SK-N-SH (cell line): ENCODE measurements at places on chromosomes 2 and 18.

GRCh38 chr18:56000041-56000440 lies 412.0 kb upstream of the TCF4 start:
- no peak for DNase-seq

- peak; percentile 43 for DNase-seq
Measured at GRCh38 chr2:67213270-67213670, 183.9 kb upstream of the ETAA1 start.

- peak; percentile 75 for DNase-seq
Measured at GRCh38 chr2:113390124-113390849, 47.2 kb upstream of the ZNG1B start.

DNA sequence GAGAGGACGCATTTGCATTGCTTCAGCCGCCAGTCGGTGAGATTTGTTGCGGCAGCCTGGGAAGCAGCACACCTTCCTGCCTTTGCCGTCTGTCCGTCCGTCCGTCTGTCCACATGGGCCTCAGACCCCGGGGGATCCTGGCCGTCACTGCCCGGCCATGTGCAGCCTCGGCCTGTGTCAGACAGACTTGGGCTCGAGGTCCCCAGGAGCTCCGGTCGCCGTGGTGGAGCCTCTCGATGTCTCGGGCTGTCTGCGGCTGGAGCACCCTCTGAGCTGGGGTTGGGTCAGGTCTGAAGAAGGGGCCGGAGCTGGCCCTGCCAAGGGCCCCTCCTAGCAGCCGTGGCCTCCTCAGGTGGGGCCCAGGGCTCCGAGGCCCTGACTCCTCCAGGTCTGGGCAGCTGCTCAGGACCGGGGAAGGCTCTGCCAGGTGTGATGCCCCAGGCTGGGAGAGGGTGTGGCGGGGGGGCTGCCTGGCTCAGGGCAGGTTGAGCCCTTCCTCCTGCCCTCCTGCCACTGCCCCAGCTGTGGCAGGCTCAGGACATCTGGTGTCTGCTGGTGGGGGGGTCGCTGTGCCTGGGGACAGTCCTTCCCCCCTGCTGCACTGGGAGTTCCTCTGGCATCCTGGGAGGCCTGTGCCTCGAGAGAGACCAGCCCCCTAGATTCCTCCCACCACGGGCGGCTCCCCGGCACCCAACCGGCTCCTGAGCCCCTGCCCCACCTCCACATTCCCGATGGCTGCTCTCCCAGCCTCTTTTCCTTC lies 11.8 kb downstream of the NEU4 start:
- peak; percentile 50 for DNase-seq
